ENCODE measurements at places on chromosomes 16 and 17.

DNA sequence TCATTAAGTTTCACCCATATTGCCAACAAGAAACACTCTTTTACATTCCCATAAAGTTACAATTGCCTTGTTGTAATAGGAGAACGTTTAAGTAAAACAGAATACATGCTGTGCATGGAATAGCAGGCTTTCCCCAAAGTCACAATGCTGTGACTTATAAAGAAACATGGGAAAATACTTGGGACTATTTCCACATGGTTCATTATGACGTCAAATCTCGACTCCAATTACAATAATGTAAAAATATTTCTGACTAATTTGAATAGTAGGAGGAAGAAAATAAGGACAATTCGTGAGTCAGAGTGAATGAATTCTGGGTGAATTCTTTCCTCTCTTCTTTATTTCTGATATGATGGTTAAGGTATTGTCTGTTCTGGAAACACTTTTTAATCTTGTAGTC, 52.8 kb downstream of the CDH11 start:
- no peak for DNase-seq

DNA sequence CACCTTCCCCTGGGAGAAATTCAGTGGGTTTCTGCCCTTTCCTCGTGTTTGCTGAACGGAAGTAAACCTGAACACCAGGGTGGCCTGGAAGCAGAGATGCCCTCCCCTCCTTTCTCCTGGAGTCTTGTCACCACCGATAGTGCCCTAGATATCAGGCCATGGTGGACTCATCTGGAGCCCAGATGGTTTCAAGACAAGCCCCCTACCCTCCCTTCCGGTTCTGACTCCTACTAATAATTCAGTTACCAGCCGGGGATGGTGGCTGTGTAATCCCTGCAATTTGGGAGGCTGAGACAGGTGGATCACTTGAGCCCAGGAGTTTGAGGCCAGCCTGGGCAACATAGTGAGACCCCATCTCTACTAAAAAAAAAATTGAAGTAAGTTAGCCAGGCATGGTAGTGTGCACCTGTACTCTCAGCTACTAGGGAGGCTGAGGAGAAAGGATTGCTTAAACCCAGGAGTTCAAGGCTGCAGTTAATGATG, 2.4 kb downstream of the ZNF469 start:
- no peak for DNase-seq

GRCh38 chr16:820748-821147, 20.2 kb upstream of the GNG13 start:
- no peak for DNase-seq

DNA sequence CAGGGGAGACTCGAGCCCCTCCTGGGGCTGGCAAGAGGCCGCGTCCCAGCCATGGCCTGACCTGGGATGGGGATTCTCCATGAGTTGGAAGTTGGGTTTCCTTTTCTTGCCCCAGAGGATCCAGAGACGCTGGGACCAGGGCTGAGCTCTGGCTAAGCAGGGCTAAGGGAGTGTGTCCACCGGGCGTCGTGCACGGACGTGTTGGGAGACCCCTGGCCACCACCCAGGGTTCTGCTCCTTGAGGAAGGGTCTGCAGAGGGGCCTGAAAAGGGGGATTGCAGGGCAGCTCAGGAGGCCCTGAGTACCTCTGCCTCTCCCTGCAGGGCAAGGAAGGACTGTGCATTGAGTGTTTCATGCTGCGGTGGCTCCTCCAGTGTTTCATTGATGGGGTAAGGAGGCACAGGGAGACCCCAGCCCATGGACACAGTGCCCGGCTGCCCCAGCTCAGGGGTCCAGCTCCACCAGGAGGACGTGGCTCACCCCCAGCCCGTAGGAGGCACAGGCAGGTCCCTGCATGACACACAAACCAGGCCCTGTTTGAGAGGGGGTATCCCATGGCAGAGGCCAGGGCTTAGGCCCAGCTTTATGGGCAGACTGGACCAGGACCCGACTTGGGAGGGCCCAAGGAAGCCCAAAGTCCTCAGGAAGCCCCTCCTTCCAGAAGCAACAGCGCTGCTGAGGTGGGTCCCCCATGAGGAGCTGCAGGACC, 47.5 kb downstream of the USP22 start:
- DNase-seq = no peak

DNA sequence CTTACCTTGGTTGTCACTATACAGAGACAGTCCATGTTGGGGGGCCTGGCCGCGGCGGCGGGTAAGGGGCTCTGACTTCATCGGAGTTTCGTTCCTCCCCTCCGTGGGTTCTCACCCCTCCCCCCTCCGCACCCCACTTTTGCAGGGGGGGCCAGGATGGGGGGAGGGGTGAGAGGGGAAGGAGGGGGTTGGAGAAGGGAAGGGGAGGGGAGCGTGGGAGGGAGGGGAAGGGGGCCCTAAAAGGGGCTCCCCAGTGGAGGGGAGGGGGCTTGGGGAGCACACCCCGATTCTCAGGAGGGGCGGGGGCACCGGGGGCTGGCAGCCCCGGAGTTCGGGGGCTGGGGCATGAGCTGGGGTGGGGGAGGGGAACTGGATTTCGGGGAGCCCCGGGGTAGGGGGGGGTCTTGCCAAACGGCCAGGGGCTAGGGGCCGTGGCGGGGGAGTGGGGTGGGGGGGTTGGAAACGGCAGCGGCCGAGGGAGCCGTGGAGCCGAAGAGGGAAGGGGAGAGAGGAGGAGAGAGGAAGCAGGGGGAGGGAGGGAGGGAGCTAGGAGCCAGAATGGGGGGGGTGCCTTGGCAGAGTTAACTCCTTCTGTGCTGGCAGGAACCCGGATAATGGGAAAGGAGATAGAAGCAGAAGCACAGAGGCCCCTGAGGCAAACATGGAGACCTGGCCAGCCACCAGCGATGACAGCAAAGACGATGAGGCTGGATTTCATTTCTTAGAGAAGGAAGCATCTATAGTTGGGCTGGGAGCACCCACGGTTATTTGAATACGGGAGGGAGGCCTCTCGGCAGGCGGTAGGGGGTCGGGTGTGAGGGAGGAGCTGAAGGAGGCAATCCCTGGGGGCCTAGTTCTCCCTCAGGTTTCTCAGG, 2.3 kb downstream of the DLG4 start:
- no peak for DNase-seq

DNA sequence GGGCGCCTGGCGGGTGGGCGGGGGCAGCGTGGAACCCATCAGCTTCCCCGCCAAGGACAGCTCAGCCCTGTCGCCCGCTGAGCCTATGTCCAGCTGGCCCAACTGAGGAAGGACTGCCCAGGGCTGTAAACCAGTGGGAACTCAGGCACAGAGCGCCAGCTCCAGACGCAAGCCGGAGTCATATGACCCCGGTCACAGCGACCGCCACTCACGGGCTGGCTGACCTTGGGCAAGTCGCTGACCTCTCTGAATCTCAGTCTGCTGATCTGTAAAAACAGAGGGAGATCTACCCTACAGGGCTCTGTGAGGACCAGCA, 170.0 kb downstream of the C16orf78 start:
- DNase-seq = no peak
